ENCODE measurements at places on chromosomes 1 and 21.

- no peak for DNase-seq
Measured at GRCh38 chr1:36802018-36802417, 232.3 kb downstream of the GRIK3 start.

- DNase-seq: no peak
Measured at GRCh38 chr21:26954662-26955121, 12.2 kb downstream of the ADAMTS5 start.

DNA sequence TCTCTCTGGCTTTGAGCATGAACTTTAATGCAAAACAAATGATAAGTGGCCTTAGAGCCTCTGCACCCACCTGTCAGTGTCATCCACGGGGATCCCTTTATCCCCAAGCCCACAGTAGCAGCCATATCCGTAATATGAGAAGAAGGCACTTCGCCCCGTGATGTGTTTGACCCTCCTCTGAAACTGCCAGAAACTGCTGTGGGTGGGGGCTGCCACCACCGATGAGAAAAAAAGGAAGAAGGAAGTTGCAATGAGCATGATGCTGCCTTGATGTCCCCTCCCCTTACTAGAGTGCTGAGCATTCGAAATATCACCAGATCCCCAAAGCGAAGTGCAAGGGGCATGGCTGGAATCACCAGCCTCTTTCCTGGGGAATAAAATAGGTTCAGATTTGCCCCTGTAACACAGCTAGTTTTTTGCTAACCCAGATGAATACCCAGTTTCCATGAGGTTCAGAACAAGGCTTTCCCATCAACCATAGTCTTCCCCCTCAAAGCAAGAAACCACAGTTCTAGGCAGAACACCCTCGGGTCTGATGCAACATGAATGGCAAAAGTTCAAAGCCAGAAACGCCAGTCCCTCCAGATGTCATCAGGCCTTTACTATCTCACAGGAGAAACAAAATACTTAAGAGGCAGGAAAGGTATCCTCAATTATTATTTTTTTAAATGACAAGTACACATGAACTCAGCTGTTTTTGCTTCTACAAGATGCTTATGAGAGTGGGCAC is 10.8 kb upstream of the UBXN10 start:
- DNase-seq: no peak

GRCh38 chr1:228360533-228361313 is 45.9 kb downstream of the TRIM11 start:
- no peak for DNase-seq

GRCh38 chr1:92567211-92567868 is 80.6 kb upstream of the GFI1 start:
- DNase-seq: no peak

DNA sequence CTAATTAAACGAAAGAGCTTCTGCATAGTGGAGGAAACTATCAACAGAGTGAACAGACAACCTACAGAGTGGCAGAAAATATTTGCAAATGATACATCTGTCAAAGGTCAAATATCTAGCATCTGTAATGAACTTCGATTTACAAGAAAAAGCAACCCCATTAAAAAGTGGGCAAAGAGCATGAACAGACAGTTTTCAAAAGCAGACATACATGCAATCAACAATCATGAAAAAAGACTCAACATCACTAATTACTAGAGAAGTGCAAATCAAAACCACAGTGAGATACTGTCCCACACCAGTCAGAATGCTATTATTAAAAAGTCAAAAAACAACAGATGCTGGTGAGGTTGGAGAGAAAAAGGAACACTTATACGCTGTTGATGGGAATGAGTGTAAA is 103.2 kb downstream of the MAGI3 start:
- DNase-seq: no peak

- no peak for DNase-seq
Measured at GRCh38 chr1:240230816-240231215, 139.1 kb downstream of the FMN2 start.

GRCh38 chr1:90780981-90781380 is 63.9 kb upstream of the BARHL2 start:
- no peak for DNase-seq

- no peak for DNase-seq
Measured at GRCh38 chr1:88746916-88747315, 62.8 kb downstream of the PKN2 start.

- DNase-seq: no peak
Measured at GRCh38 chr21:44748621-44749020, 37.2 kb upstream of the TSPEAR start.

DNA sequence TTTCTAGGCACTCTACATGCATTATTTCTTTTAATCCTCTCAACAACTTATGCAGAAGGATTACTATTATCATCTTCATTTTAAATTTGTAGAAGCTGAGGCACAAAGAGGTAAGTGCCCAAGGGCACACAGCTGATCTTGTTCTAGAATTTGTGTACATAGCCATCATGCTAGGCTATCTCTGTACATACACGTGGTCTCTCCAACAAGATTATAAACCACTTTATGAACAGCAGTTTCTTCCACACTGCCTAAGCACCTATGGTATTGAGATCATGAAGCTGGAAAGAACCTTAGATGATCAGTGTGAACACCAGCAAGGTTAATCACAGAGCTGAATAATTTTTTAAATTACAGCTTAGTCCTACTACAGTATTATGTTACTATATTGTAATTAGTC is 28.9 kb downstream of the UCHL5 start:
- no peak for DNase-seq

DNA sequence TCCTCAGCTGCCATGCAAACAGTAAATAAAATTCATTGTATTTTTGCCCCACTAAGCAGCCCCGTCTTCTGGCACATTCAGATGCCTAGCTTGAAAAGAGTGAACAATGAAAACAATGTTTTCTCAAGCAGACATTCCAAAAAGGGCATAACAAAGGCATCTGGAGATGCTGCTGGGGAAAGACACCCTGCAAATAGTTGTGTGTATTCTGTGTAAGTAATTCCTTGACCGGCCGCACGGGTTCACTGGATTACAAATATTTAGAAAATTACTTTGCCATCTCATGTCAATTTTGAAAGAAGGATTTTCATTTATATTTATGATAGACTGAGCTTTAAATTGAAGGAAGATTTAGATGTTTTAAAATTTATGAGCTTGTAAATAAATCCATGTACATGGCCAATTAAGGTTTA is 142.2 kb downstream of the SLC45A1 start:
- no peak for DNase-seq

- no peak for DNase-seq
Measured at GRCh38 chr1:41423511-41424191, 60.8 kb downstream of the EDN2 start.

DNA sequence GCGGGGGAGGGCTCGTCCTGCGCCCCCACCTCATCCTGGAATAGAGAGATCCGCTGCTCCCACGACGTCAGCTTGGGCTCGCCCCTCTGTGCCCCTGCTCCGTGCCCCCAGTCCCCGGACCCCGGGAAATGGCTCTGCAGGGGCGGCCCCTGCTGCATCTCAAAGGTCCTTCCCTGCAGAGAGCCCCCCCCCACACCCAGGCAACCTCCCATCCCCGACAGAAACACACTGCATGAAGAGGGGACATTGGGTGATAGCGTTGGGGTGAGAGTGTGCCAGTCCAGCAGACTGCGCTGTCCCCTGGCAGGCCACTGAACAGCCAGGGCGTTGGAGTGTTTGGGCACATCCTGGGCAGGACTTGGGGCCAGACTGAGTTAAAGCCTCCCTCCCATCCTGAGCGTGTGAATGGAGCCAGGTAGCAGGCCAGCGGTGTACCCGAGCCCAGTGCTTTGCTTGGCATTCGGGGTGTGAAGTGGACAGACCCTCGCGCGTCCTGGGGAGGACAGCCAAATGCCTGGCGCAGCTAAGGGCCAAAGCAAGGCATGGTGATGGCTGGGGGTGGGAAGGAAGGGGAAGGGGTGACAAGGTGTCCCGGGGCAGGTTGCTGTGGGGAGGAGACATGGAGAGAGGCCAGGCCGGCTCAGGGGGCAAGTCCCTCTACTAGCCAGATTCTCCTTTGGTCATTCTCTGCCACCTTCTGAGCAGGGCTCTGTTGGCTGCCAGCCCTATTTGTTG is 633 bp upstream of the ETNK2 start:
- no peak for DNase-seq

GRCh38 chr1:234836776-234837357 is 226.9 kb upstream of the IRF2BP2 start:
- DNase-seq: no peak

GRCh38 chr1:24361811-24362210 is 42.7 kb downstream of the GRHL3 start:
- DNase-seq: no peak

DNA sequence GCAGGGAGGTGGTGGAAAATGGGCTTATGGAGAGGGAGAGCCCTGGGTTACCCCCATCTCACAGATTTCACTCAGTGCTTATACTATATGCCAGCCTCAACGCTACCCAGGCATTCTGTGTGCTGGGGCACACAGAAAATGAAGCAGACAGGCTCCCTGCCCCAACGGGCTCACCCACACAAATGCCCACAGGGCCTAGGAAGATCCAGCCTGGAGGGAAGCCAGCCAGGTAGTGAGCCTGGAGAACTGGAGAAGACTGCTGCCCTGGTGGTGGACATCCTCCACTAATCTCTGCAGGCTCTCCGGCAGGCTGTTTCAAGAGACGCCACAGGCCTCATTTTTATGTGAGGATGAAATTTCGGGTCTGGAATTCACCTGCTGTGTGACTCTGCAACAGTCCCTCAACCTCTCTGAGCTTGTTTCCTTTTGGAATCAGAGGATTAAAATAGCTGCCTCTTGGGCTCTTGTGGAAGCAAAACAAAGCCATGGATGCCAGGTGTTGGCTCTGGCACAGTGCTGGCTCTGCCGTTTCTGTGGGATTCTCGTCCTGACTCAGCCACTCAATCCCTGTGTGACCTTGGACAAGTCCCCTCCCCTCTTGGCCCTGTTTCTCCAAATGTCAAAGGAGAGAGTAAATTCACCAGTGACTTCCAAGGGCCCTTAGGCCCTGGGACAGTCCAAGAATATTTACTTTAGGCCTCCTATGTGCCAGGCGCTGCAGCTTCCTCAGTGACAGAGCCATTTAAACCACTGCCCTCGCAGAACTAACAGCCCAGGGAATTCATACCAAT is 3.6 kb downstream of the PAQR7 start:
- no peak for DNase-seq

DNA sequence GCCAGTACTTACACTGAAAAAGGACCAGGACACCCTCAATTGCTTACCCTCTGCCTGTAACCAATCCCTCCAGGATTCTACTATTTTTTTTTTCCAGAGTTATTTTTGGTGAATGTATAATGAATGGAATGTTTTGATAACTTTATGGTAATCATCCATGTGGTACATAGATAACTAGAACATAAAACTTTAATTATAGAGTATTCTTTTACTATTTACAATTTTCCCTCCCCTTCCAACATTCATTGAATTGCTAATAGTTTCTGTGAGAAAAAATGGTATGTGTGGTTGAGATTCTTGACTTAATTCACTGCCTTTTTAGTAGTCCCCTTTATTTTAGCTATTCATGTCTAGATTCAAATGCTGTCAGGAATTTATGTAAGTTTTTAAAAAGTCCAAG is 164.6 kb downstream of the CYYR1 start:
- DNase-seq: no peak

GRCh38 chr1:246160905-246161304 is 346.2 kb downstream of the SMYD3 start:
- DNase-seq: no peak

DNA sequence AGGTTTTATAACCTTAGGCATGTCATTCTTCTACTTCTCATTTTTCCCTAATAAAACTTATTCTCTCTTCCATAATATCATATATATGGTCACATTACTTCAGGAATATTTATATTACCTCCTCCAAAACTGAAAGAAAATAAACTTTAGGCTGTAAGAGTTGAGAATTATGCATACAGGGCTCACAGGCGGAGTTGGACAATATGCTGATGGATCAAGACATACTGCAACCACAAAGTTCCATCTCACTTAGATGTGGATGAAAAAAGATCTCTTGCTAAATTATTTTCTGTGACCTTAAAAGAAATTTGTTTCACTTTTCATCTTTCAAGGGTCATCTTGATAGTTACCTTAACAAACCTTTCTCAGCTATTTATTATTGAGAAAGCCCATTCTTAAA is 152.6 kb upstream of the PDE4B start:
- DNase-seq: no peak

- DNase-seq: no peak
Measured at GRCh38 chr1:19569786-19570185, 74.3 kb upstream of the NBL1 start.

- no peak for DNase-seq
Measured at GRCh38 chr1:12518931-12519692, 98.9 kb downstream of the DHRS3 start.

DNA sequence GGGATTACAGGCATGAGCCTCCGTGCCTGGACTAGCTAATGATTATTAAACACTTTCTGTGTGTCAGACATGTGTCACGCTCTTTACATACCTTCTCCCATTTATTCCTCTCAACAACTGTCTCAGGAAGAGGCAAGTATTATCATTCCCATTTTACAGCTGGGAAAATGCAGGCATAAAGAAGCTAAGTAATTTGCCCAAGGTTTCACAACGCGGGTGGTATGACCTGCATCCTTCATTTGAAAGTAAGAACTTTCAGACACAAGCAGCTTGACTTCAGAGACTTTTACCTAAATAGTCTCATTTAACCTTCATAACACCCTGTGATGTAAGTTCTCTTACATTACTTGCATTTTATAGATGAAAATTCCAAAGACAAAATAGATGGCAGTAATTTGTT is 1.0 kb upstream of the ZSCAN20 start:
- DNase-seq: no peak

- DNase-seq: no peak
Measured at GRCh38 chr1:32341971-32342370, 5.9 kb upstream of the MARCKSL1 start.

GRCh38 chr21:34687745-34688144 is 19.0 kb downstream of the CLIC6 start:
- no peak for DNase-seq

- DNase-seq: no peak
Measured at GRCh38 chr1:52435211-52435610, 30.8 kb downstream of the PRPF38A start.

GRCh38 chr1:117650840-117651568 is 45.2 kb downstream of the TENT5C start:
- no peak for DNase-seq

- no peak for DNase-seq
Measured at GRCh38 chr1:157844089-157844830, 2.7 kb upstream of the CD5L start.

DNA sequence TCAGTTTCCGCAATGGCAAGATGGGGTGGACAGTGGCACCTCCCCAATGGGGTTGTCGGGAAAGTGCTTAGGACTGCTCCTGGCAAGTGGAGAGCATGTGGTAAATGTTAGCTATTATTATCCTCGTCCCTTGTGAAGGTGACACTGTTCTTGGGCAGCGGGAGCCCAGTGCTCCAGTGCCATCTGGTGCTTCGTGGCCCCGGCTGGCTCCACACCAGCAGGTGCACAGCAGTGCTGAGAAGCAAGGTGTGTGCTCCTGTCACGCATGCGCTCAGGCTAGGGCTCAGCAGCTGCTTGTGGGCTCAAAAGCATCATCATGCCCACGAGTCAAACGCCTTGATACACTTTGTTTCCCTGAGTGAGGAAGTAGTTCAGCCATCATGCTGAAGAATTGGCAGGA is 24.9 kb upstream of the KCNC4 start:
- DNase-seq: no peak

Measured in central memory CD4-positive, alpha-beta T cell (primary cell).